ENCODE measurements at places on chromosomes 5 and 9.

GRCh38 chr9:123354806-123355508, 1.0 kb upstream of the CRB2 start:
- no peak for DNase-seq

DNA sequence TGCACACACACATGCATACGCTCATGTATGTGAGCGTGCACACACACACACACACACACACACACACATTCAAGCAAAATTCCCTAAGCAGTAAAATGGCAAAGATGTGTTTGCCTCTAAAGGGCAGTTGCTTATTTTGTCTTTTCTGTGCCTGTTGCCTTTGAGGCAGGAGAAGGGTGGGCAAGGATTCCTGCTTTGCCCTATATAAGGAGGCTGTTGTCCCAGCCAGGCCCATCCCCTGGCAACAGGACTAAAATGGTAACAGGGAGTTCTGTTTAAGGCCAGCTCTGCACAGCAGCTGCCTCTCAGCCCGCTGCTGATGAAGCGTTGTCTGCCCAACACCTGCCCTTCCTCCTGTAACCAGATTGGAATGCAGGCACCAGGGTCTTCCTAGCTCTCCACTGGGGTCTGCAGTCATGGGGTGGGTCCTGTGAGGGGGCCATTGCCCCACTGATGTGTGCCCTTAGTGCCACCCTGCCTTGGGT, 64.4 kb downstream of the PPARGC1B start:
- DNase-seq: no peak

GRCh38 chr5:368183-369084, 46.9 kb downstream of the AHRR start:
- peak; percentile 75 for DNase-seq

GRCh38 chr5:77806213-77806843, 30.2 kb upstream of the TBCA start:
- DNase-seq: no peak

- no peak for DNase-seq
Measured at GRCh38 chr5:132019337-132019736, 7.9 kb upstream of the ACSL6 start.

- no peak for DNase-seq
Measured at GRCh38 chr5:150999704-151000442, 20.5 kb upstream of the GPX3 start.

DNA sequence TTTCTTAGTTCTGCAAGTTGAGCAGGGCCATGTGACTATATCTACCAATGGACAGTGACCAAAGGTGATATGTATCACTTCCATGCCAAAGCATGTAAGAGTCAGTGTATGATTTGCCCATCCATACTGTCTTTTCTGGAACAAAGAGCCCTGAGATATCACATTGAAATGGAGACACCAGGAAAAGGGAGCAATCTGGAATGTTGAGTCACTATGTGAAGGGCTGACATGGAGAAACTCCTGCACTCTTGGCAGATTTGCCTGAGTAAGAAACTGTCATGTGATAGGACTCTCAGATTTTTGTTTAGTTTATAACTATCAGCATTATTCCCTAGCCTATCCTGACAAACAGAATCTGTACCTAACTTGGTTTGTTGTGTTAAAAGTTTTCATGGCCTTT, 29.8 kb upstream of the TMEM161B start:
- no peak for DNase-seq

DNA sequence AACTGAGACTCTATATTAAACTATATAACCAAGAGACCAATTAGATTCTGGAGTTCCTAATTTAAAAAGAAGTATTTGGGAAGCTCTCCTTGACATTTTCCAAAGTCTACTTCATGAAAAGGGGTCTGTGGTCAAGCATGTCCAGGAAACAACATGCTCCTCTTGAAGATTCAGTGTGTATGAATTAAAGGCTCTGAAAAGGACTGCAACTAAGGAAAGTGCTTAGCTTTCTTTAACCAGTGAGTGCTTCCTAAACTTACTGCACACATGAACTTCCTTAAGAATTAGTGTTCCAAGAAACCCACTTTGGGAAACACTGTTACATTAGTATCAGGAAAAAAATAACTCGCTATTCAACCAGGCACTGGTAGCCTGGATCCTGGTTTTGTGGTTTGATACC, 167.6 kb downstream of the MED27 start:
- DNase-seq: no peak

GRCh38 chr5:95759005-95759404, 27.9 kb downstream of the RHOBTB3 start:
- DNase-seq: no peak

DNA sequence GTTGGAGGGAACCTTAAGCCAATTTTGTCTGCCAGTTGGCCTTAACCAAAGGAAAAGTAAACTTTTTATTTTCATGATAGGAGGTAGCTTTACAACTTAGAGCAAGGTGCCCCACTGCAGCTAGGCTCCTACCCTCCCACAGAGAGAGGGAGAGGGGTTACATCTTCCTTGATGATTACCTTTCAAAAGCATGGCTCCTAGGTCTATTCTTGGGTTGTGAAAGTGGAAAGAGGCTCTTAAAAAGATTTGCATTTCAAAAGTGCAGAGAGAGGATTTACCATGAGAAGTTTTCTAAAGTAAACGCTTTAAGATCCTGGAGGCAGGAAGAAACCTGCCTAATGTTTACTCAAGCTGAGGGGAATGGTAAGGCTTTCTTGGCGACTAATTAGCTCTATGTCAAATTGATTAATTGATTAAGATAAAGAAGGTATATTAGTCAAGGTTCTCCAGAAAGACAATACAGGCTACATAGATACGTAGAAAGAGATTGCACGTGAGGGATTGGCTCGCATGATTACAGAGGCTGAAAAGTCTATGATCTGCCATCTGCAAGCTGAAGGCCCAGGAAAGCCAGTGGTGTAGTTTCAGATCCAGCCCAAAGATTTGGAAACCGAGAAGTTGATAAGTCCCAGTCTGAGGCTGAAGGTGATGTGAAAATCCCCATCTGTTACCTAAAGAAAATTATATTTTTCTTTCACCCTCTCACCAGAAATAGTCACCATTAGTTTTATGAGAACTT, 333.8 kb upstream of the CTNND2 start:
- no peak for DNase-seq

- no peak for DNase-seq
Measured at GRCh38 chr5:112534611-112535255, 115.7 kb upstream of the EPB41L4A start.

DNA sequence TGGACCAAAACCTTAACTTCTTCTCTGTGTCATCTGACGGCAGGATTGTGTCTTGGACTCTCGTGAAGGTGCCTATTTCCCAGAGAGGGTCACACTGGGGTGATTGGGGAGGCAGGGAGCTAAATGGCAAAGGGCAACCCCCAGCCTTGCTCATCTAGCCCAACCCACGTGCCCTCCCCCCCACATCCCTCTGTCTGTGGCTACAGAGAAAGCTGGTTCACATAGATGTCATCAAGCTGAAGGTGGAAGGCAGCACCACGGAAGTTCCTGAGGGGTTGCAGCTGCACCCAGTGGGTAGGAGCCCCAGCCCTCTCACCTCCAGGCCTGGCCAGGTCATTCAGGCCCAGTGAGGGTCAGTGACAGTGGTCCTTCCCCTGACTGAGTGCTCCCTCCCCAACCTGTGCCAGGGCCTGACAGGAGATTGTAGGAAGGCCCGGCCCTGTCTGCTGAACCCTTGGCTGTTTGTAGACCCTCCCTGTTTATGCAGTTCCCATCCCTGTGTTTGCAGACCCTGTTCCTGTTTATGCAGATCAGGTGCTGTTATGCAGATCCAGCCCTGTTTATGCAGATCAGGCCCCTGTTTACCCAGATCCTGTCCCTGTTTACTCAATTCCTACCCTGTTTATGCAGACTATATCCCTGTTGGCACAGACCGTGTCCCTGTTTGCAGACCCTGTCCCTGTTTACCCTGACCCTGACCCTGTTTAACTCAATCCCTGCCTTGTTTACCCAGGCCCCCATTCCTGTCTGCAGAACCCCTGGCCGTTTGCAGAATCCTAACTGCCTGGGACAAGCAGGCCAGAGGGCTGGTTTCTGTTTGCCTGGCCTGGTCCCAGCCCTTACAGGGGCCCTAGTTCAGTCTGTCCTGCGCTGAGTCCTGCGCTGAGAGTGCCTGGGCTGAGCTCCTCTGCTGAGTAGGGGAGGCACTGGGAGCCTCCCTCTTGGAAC, 10.4 kb downstream of the ENHO start:
- DNase-seq: no peak
